ENCODE measurements at places on chromosomes 4 and X.

DNA sequence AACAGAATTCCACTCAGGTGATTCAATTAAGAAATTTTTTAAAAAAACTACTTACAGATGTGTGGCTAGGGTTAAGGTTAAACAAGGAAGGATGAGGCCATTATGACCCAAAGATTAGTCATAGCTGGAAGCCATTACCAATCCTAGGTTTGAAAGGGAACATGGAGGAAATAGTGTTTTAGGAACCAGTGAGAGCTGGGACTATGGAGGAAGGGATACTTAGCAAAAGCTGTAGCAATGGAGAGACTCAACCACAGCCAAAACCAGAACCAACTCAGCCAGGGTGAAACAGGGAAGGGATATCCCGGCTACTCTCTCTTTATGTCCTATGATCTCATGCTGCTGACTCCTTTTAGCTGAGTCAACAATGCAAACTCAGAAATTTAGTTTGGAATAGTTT lies 148.6 kb upstream of the CNKSR2 start:
- DNase-seq, result no peak

- no peak for DNase-seq
Measured at GRCh38 chr4:159787901-159788300, 685.0 kb downstream of the RAPGEF2 start.

- DNase-seq, result no peak
Measured at GRCh38 chr4:2906218-2906617, 57.0 kb downstream of the NOP14 start.

- no peak for DNase-seq
Measured at GRCh38 chr4:88759895-88760290, 62.3 kb upstream of the NAP1L5 start.

- DNase-seq, result no peak
Measured at GRCh38 chrX:152915541-152916241, 17.8 kb downstream of the ZNF185 start.

GRCh38 chr4:37453281-37453998 lies 208.9 kb downstream of the NWD2 start:
- peak; percentile 76 for DNase-seq

DNA sequence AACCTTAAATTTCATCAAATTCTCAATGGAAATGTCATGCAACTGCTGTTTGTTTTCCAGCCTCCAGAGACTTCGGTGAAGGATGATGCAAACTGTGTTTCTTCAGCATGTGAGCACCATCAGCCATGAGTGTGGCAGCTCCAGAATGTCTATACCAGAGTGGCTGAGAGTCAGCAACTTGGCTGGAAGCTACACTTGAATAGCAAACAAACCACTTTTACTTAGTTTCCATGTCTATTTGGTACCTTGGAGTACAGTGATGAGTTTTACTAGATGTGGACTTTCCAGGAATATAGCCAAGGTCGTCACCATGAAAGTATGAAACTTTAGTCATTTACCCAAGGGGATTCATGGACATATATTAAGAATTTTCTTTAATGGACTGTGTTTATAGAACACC lies 4.3 kb upstream of the IL21 start:
- no peak for DNase-seq
